Progenitor cell of endocrine pancreas (in vitro differentiated cells): ENCODE measurements at places on chromosomes 12 and 14. TPM values are rescaled to one million over a fixed set of nuclear protein-coding genes. Genes with fewer than 3 reads are reported as not detected.
A peak's percentile ranks its signal among the peaks of the same experiment; 100 is the strongest.

GRCh38 chr12:126095748-126096510 is 1030.7 kb downstream of the AACS start:
- H3K4me1 ChIP-seq = no peaks in the 10 kb centered on the region
- no peaks in the 10 kb centered on the region for H3K36me3 ChIP-seq
- H3K4me3 ChIP-seq = no peak overlapping the region
- peaks cover 70% of the 10 kb centered on the region for H3K27me3 ChIP-seq
- H3K27ac ChIP-seq = no peak overlapping the region

DNA sequence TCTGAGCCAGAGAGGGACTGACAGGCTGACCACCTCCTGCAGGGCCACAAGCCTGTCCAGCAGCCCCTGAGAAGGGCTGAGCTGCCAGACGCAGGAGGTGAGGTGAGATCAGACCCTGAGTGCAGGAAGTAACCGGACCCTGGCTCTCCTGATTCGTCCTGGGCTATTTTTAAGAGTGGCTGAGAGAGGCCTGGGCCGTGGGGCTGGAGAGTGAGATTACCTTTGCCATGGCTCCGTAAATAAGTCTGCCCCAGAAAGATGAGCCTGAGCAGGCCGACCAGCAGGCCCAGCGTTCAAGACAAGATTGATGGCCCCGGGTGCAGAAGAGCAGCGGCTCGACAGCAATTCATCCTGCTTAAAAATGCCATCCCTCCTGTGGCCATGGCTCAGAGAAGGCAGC is 54.2 kb downstream of the SPTB start:
- peaks cover 38% of the 10 kb centered on the region for H3K27me3 ChIP-seq
- H3K4me3 ChIP-seq = no peak overlapping the region
- no peaks in the 10 kb centered on the region for H3K36me3 ChIP-seq

GRCh38 chr12:70831543-70831942 is 89.0 kb downstream of the PTPRR start:
- H3K4me1 ChIP-seq = peaks cover 9% of the 10 kb centered on the region
- no peak overlapping the region for H3K4me3 ChIP-seq
- no peaks in the 10 kb centered on the region for H3K36me3 ChIP-seq
- no peak overlapping the region for H3K27ac ChIP-seq
- no peak for DNase-seq

DNA sequence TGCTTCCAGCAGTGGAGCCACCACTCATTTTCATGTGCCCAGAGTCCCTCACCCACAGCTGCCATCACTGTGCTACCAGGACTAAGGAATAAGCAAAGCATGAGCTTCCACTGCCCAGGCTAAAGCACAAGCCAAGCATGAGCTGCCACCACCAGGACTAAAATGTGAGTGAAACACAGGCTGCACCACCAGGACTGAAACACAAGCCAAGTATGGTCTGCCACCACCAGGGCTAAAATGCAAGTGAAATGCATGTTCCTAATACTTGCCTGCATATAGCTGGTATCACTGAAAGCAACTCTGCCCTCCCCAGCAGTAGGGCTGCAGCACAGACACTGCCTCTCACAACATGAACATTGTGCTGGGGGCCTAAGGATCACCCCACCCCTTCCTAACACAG is 30.0 kb downstream of the CEP83 start:
- peaks cover 24% of the 10 kb centered on the region for H3K4me1 ChIP-seq
- H3K4me3 ChIP-seq = no peak overlapping the region
- DNase-seq = no peak
- H3K27me3 ChIP-seq = no peaks in the 10 kb centered on the region

- no peaks in the 10 kb centered on the region for H3K27me3 ChIP-seq
- H3K27ac ChIP-seq = no peak overlapping the region
- no peaks in the 10 kb centered on the region for H3K4me1 ChIP-seq
- no peak for DNase-seq
- H3K4me3 ChIP-seq = no peak overlapping the region
Observed at GRCh38 chr14:106530423-106531107, 1004.2 kb downstream of the TMEM121 start.

DNA sequence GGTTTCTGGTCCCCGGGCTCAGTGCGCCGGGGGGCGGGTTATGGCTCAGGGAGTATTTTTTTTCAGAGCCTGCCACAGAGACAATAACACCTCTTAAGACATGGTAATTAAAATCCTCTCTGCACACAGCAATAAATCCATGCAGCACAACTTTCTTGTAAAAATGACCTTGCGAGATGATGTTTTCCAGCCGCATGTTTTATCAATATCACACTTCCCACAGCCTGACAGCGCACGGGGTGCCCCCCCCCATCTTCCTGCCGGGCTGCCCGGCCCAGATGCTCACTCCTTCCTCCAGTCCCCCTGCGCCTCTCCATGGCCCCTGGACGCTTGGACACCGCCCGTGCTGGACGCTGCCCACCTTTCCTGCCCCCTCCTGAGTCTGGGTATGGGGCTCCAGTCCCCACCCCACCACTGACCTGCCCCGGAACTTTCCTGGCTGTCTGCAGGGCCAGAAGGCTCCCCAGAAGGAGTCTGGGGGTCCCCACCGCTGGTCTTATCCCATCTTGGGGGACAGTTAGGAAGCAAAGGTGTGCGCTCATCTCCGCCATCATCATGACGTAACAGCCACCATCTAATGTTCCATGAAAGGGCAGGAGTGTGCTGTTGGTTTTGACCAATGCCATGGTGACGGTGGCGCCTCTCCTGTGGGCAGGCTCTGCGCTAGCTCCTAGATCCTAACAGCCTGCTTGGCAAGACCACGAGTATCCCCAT is 182.9 kb downstream of the KIF26A start:
- no peak overlapping the region for H3K4me3 ChIP-seq
- H3K4me1 ChIP-seq = no peaks in the 10 kb centered on the region
- no peak for DNase-seq

DNA sequence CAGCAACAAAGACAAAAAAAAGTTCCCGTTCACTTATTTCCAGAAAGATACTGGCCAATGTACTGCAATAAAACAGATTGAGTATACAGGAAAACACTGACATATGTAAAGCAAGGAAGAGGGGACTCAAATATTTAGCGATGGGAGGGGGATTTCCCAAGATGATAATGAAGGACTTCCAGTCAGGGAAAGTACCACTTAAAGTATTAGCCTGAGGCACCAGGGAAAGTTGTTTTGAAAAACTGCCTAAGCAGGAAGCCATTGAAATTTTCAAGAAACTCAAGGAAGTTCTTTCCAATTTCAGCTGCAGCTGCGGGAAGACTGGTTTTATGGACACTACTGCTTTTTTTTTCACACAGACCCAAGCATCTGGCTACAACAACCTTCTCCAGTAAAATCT is 1007.4 kb upstream of the NOVA1 start:
- H3K4me1 ChIP-seq = no peaks in the 10 kb centered on the region
- no peaks in the 10 kb centered on the region for H3K27me3 ChIP-seq
- H3K27ac ChIP-seq = no peak overlapping the region

DNA sequence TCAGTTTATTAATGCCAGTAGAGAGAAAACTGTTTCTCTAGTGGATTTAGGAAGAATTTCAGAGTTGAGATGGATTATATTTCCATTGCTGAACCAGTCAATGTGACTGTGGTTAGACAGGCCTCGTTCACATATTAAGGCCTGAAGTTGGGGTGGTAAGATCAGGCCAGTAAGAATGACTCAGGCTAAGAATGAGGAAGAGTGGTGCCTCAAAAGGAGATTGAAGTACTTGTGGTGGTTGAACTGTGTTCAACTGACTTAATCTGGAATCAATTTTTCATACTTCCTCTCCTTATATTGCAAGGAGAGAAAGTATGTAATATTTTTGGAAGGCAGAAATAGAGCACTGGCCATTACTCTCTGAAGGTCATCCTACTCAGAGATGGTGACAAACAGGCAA is 37.8 kb upstream of the ATF7IP start:
- DNase-seq = no peak
- no peak overlapping the region for H3K4me3 ChIP-seq
- no peak overlapping the region for H3K27ac ChIP-seq
- H3K36me3 ChIP-seq = peaks cover 1% of the 10 kb centered on the region
- H3K27me3 ChIP-seq = no peaks in the 10 kb centered on the region

GRCh38 chr12:19575337-19576243 is 136.3 kb downstream of the AEBP2 start:
- H3K27me3 ChIP-seq = no peaks in the 10 kb centered on the region
- H3K4me1 ChIP-seq = peaks cover 6% of the 10 kb centered on the region
- no peak overlapping the region for H3K27ac ChIP-seq

GRCh38 chr12:109461846-109462756 is 15.0 kb downstream of the KCTD10 start:
- no peak overlapping the region for H3K27ac ChIP-seq
- H3K36me3 ChIP-seq = peaks cover 3% of the 10 kb centered on the region

GRCh38 chr12:15547691-15548090 is 225.4 kb downstream of the PTPRO start:
- H3K4me1 ChIP-seq = no peaks in the 10 kb centered on the region
- H3K27ac ChIP-seq = no peak overlapping the region
- no peak overlapping the region for H3K4me3 ChIP-seq

GRCh38 chr12:90621927-90622326 is 333.0 kb downstream of the CCER1 start:
- H3K4me3 ChIP-seq = no peak overlapping the region
- H3K27me3 ChIP-seq = no peaks in the 10 kb centered on the region
- peaks cover 13% of the 10 kb centered on the region for H3K4me1 ChIP-seq
- DNase-seq = no peak
- no peaks in the 10 kb centered on the region for H3K36me3 ChIP-seq
- H3K27ac ChIP-seq = peak overlapping the region; percentile 21

DNA sequence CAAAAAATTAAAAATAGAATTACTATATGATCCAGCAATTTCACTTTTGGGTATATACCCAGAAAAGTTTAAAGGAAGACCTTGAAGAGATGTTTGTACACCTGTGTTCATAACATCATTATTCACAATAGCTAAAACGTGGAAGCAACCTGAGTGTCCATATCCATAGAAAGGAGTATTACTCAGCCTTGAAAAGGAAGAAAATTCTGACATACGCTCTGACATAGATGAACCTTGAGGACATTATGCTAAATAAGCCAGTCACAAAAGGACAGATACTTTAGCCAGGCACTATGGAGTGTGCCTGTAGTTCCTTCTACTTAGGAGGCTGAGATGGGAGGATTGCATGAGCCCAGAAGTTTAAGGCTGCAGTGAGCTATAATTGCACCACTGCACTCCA is 6.1 kb upstream of the RD3L start:
- no peak overlapping the region for H3K27ac ChIP-seq
- H3K4me3 ChIP-seq = no peak overlapping the region
- no peak for DNase-seq
- H3K36me3 ChIP-seq = no peaks in the 10 kb centered on the region

The MAP1LC3B2 gene
- 0.84 and 0.86 TPM in 2 replicates for total RNA-seq

The INHBC gene
- 0.16 TPM in 1 of 2 replicates, not detected in the other for total RNA-seq

The POLE2 gene
- 12.9 and 14.9 TPM in 2 replicates for total RNA-seq

The SOX5 gene
- 49.1 and 56.9 TPM in 2 replicates for total RNA-seq

The ARHGAP9 gene
- total RNA-seq = 2.6 and 2.8 TPM in 2 replicates

The NEUROD4 gene
- total RNA-seq = not detected in 2 replicates

The KICS2 gene
- 6.3 and 6.4 TPM in 2 replicates for total RNA-seq
